Mesangial cell (primary cell): ENCODE measurements at places on chromosomes 11 and 22. TPM values are rescaled to one million over a fixed set of nuclear protein-coding genes. Genes with fewer than 3 reads are reported as not detected.

PGA5 gene
- not detected in 2 replicates for total RNA-seq

SYT12 gene
- total RNA-seq, result 0.49 and 1.9 TPM in 2 replicates

CRY2 gene
- total RNA-seq, result 5.7 and 14.2 TPM in 2 replicates

OSBP2 gene
- total RNA-seq, result 2.0 and 4.8 TPM in 2 replicates

GRAMD1B gene
- total RNA-seq, result 5.4 and 11.0 TPM in 2 replicates

DCDC1 gene
- 0.49 and 0.76 TPM in 2 replicates for total RNA-seq

SCN3B gene
- total RNA-seq, result under 0.01 and 0.25 TPM in 2 replicates

TRIM49 gene
- not detected in 2 replicates for total RNA-seq

LRP4 gene
- 7.3 and 13.9 TPM in 2 replicates for total RNA-seq

TSPAN32 gene
- not detected in 2 replicates for total RNA-seq

BIK gene
- total RNA-seq, result 4.1 and 9.5 TPM in 2 replicates

MS4A8 gene
- total RNA-seq, result not detected in 2 replicates

SEC14L6 gene
- total RNA-seq, result 4.7 and 8.1 TPM in 2 replicates
